ENCODE measurements at places on chromosomes 4 and X. TPM values are rescaled to one million over a fixed set of nuclear protein-coding genes. Genes with fewer than 3 reads are reported as not detected.

GRCh38 chrX:40976981-40977380, 108.3 kb upstream of the USP9X start:
- DNase-seq = no peak

- no peak for DNase-seq
These were observed 44.8 kb downstream of the CLCN3 start for GRCh38 chr4:169665046-169665737.

- no peak for DNase-seq
These were observed 54.1 kb downstream of the C4orf51 start for GRCh38 chr4:145734031-145734430.

DNA sequence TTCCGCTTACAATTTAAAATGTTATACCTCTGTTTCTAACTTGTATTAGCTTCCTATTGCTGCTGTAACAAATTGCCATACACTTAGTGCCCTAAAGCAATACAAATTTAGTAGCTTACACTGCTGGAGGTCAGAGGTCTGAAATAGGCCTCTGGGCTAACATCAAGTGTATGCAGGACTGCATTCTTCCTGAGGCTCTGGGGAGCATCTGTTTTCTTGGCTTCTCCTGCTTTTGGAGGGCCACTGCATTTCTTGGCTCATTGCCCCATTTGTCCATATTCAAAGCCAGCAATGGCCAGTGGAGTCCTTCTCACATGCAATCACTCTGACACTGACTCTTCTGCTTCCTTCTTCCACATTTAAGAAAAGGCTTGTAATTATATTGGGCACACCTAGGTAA, 639.8 kb upstream of the INTU start:
- DNase-seq = no peak

- DNase-seq = no peak
These were observed 94.2 kb downstream of the NYX start for GRCh38 chrX:41541386-41541785.

TSC22D3 gene
- polyA plus RNA-seq = 690 TPM

AFF2 gene
- polyA plus RNA-seq = 0.31 TPM

LONRF3 gene
- polyA plus RNA-seq = 3.8 TPM

SHROOM3 gene
- not detected for polyA plus RNA-seq

Data from naive thymus-derived CD4-positive, alpha-beta T cell (primary cell).